A549 treated with CORT108297 at 1 μM for 4 hours (cell line): ENCODE measurements at places on chromosomes 7 and 10. TPM values are rescaled to one million over a fixed set of nuclear protein-coding genes. Genes with fewer than 3 reads are reported as not detected.

Gene MEOX2
- not detected in 5 replicates for total RNA-seq

Gene MALRD1
- total RNA-seq: not detected in 5 replicates

Gene NPY4R2
- 18.0 to 34.7 TPM (median 31.2 TPM) in 5 replicates for total RNA-seq

Gene AKR1C4
- total RNA-seq: 0.22 to 0.42 TPM (median 0.30 TPM) in 5 replicates

Gene UCN3
- not detected in 5 replicates for total RNA-seq

Gene GFRA1
- total RNA-seq: 9.5 to 10.8 TPM (median 10.2 TPM) in 5 replicates

Gene UFSP1
- 3.7 to 7.5 TPM (median 5.2 TPM) in 5 replicates for total RNA-seq

Gene SPDYE5
- total RNA-seq: not detected in 5 replicates

Gene SPAM1
- total RNA-seq: not detected in 5 replicates

Gene ADAM22
- total RNA-seq: 0.18 to 0.40 TPM (median 0.34 TPM) in 5 replicates

Gene OR13A1
- total RNA-seq: not detected in 5 replicates

Gene GALNT17
- total RNA-seq: not detected in 5 replicates

Gene LRRN3
- 0.03 to 0.09 TPM (median 0.05 TPM) in 4 of 5 replicates, not detected in the other for total RNA-seq

Gene TDRD1
- total RNA-seq: not detected in 5 replicates

Gene ASIC3
- total RNA-seq: 4.3 to 12.9 TPM (median 10.4 TPM) in 5 replicates

Gene EBF3
- total RNA-seq: 0.14 to 0.30 TPM (median 0.15 TPM) in 5 replicates

Gene NKX1-2
- 0.02 to 0.10 TPM in 2 of 5 replicates, not detected in the others for total RNA-seq

Gene AKR1D1
- not detected in 5 replicates for total RNA-seq

Gene PRTFDC1
- total RNA-seq: 14.7 to 20.6 TPM (median 17.8 TPM) in 5 replicates

Gene GBF1
- total RNA-seq: 22.7 to 27.3 TPM (median 26.3 TPM) in 5 replicates

Gene TMEM236
- total RNA-seq: 0.05 to 0.13 TPM (median 0.08 TPM) in 5 replicates

Gene FAM204A
- 42.5 to 79.4 TPM (median 44.9 TPM) in 5 replicates for total RNA-seq

Gene MACROH2A2
- 23.2 to 30.3 TPM (median 28.1 TPM) in 5 replicates for total RNA-seq

Gene MYH16
- total RNA-seq: 0.46 to 0.65 TPM (median 0.58 TPM) in 5 replicates

Gene SLC29A4
- total RNA-seq: 9.9 to 16.3 TPM (median 14.1 TPM) in 5 replicates

Gene CALHM1
- total RNA-seq: 0.02 TPM in 1 of 5 replicates, not detected in the others

Gene PRSS37
- not detected in 5 replicates for total RNA-seq

Gene ADRA2A
- total RNA-seq: 0.02 to 0.05 TPM (median 0.03 TPM) in 4 of 5 replicates, not detected in the other

Gene GIMAP7
- not detected in 5 replicates for total RNA-seq

Gene OR2A12
- not detected in 5 replicates for total RNA-seq

Gene CRTAC1
- 1.2 to 1.9 TPM (median 1.4 TPM) in 5 replicates for total RNA-seq

Gene PDZD7
- total RNA-seq: 0.48 to 1.4 TPM (median 0.92 TPM) in 5 replicates

Gene ZCWPW1
- total RNA-seq: 1.1 to 1.6 TPM (median 1.3 TPM) in 5 replicates

Gene SRRM3
- 6.3 to 10.0 TPM (median 8.5 TPM) in 5 replicates for total RNA-seq

Gene LIPJ
- not detected in 5 replicates for total RNA-seq

Gene MOGAT3
- total RNA-seq: not detected in 5 replicates

Gene GHRHR
- not detected in 5 replicates for total RNA-seq

Gene ELFN1
- total RNA-seq: 0.35 to 0.48 TPM (median 0.37 TPM) in 5 replicates

Gene PRF1
- total RNA-seq: not detected in 5 replicates

Gene PLAU
- total RNA-seq: 109 to 124 TPM (median 120 TPM) in 5 replicates

Gene STOX1
- 0.61 to 0.87 TPM (median 0.68 TPM) in 5 replicates for total RNA-seq

Gene SPDYE2B
- not detected in 5 replicates for total RNA-seq

Gene FGFR2
- 0.31 to 0.39 TPM (median 0.36 TPM) in 5 replicates for total RNA-seq

Gene FBXO24
- total RNA-seq: 0.15 to 0.23 TPM (median 0.21 TPM) in 5 replicates

Gene STRIP2
- total RNA-seq: 6.7 to 8.4 TPM (median 7.1 TPM) in 5 replicates

Gene SPDYE2
- total RNA-seq: not detected in 5 replicates

Gene IL15RA
- total RNA-seq: 2.9 to 5.0 TPM (median 3.8 TPM) in 5 replicates

Gene CPED1
- 0.08 to 0.15 TPM in 2 of 5 replicates, not detected in the others for total RNA-seq

Gene CACNA2D1
- total RNA-seq: 5.7 to 8.8 TPM (median 7.9 TPM) in 5 replicates

Gene ENTPD1
- total RNA-seq: 0.02 to 0.05 TPM in 2 of 5 replicates, not detected in the others

Gene GPR15LG
- total RNA-seq: not detected in 5 replicates

Gene LIPM
- not detected in 5 replicates for total RNA-seq

Gene CFAP58
- 0.07 to 0.16 TPM (median 0.13 TPM) in 5 replicates for total RNA-seq

Gene RALA
- total RNA-seq: 29.2 to 46.0 TPM (median 31.5 TPM) in 5 replicates
